Cerebellar cortex (tissue), 1 donor: ENCODE measurements at places on chromosomes 5 and 9.

DNA sequence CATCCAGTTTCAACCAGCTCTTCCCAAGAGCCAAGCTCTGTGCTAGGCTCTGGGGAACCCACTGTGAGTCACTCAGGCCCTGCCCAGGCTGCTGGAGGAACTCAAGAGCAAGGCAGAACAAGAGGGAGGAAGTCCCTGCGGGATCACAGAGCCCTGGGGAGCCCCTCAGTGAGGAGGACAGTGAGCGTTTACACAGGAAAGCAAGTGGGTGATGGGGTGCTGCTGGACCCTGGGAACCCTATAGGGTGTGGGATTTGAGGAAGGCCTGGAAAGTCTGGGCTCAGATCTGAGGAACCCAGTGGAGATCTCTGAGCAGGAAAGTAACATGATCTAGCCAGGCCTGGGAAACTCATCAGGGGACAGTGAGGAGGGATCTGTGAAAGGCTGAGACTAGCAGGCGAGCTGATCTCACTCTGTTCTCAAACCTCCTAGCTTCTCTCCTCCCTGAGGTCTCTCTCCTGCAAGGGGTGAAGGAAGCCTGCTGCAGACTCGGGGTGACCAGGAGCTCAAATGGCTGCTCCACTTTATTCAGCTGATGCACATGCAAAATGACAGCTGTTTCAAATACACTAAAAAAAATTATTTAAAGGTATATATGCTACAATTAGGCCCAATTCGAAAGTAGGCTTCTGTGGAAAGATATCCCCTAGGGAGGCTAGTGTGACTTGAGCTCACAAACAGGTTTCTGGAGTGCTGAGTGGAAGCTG lies 70.0 kb downstream of the SHB start:
- DNase-seq, result no peak

- no peak for DNase-seq
Observed at GRCh38 chr5:72988769-72989168, 32.9 kb downstream of the FCHO2 start.

DNA sequence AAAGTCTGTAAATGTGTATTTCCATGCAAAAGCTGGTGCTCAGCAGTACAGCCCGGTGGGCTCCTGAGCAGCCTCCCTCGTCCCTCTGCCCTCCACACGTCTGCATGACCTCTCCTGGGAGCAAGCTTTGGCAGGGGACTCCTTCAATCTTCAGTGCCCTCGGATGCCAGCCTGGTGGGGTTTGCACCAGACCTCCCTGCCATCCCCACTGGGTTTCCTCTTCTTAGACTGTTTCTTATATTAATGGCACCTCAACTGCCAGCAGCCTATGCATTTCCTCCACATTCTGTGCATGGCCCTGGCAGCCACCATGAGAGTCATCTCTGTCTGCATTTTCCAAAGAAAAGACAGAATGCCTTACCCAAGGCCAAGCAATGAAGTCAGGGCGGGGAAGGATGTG lies 108.4 kb downstream of the ROR2 start:
- DNase-seq, result no peak

- DNase-seq, result no peak
Observed at GRCh38 chr9:19373527-19373926, 6.5 kb downstream of the RPS6 start.

DNA sequence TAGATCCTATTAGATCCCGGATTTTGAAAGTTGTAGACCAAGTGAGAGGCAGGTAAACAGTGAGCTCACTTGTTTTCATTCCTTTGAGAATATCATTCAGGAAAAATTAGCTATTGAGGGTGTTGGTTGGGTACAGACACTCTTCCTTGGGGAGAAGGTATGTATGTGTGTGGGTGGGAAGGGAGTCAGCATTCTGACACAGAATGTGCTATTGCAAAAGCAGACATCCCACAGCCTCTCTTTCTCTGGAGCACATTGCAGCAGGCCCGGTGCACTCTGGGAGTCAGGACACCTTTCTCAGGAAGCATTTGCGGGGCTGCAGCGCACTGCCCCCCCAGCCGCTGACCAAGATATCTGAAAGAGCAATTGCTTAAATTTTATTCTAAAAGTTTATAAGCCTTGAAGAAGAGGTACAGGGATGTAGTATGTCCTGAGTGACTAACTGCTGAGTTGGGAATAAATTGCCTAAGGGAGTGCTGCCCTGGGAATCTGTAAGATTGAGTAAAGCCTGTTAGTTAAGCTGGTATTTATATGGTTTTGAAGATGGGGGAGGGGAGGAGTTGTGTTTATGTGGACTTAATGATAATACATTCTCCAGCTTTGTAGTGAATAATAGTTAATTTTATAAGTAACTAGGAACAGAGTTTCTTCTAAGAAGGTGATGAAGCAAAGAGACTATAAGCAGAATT lies 5.2 kb downstream of the TNFAIP8 start:
- no peak for DNase-seq

DNA sequence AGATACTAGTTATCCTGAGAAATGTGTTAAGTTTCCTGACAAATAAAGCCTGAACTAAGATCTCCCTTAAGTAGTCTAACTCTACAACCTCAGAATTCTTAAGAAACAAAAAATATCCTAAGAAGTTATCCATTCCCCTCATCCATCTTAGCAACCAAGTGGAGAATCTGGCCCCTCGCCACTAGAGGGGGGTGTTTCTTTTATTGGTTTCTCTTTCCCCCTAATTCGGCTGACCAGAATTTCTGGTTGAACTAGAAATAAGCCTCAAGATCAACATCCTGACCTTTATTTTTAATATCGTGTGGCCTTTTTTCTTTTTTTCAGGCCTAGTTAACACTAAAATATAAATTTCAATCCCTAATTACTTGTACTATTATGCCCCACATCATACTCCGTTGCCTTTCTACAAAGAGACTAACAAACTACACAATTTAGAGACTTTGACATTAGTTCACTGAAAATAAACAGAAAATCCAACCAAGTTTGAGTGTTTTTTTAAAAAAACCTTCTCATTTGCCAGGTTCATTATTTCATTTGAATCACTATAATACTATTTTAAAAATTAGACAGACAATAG lies 14.3 kb upstream of the NR4A3 start:
- DNase-seq, result peak; percentile 65

DNA sequence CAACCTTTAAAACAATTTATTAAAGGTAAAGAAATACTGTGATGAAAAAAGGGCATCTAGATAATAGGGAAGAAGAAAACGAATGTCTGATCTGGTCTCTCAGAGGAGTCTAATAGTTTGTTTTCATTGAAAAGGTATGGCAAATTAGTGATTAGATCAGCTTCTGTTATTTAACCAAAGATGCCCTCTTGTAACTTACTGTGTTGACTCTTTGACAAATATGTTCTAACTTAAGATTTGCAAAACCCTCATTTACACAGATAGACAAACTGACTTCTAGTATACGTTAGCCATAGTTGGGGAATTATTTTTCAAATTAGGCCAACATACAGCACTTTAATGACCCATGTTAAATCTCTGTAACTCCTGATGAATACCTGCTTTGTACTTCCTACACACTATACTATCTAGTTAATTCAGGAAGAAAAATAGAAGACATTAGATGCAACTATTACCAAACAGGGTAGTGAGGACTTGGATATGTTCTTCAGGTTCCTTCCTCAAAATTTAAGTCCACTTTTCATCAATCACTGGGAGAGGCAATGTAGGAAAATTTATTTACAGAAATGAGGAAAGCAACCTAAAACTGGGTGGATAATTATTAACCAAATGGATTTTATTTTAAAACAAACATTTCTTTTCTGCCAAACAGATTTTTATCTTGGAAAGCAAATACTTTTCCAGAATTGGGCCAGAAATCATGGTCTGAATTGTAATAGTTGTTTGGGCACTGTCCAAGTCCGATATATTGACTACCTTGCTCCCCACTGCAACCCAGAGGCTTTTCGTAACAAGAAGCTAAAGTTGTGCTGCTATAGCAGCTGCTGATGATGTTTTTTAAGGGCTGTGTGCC lies 66.4 kb upstream of the PPP2R2B start:
- no peak for DNase-seq

- peak; percentile 36 for DNase-seq
Observed at GRCh38 chr9:114098936-114099668, at the start of gene KIF12. Gene KIF12 (minus strand): TSS chr9:114099292. CDS start chr9:114099276, 16 bp downstream.

- DNase-seq, result peak; percentile 38
Observed at GRCh38 chr9:135478829-135479468, 633 bp upstream of the PPP1R26 start.

DNA sequence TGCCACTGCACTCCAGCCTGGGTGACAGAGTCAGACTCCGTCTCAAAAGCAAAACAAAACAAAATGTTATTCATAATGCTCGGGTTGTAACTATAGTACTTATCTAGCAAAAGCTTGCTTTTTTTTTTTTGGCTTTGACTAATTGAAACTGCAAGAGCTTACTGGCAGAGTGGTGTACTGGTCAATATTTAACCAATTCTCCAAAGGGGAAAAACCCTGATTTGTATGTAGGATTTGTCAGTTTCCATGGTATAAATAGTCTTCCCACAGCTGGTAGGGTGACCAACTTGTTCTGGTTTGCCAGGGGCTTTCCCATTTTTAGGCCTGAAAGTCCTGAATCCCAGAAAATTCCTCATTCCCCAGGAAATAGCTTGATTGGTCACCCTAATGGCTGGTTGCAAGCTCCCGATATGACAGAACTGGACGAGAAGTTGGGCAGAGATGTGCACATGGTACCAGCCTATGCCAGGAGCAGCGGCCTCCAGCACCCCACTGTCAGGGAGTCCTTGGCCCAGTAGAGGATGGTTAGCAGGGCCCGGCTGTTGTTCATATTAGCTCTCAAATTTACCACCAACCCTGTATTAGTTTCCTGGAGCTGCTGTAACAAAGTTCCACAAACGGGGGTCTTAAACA lies 58.0 kb downstream of the FXN start:
- DNase-seq, result no peak

- no peak for DNase-seq
Observed at GRCh38 chr5:1231354-1231905, 6.2 kb downstream of the SLC6A18 start.

DNA sequence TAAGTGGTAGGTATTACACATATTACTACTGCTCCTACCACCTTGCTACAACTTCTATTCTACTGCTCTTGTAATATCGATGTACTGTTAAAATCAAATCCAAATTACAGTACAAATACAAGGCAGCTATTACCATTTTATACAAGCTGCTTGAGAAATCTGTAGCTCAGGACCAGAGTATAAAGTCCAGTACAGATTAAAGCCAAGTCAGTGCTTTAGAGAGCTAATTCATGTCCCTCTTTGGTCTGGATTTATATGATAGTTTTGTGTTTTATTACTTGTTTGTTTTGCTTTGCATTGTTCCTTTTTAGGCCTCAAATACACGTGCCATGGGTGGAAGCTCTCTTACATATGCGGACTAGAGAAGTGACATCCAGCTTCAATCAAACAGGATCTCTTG lies 75.8 kb downstream of the DPYSL3 start:
- DNase-seq, result no peak

DNA sequence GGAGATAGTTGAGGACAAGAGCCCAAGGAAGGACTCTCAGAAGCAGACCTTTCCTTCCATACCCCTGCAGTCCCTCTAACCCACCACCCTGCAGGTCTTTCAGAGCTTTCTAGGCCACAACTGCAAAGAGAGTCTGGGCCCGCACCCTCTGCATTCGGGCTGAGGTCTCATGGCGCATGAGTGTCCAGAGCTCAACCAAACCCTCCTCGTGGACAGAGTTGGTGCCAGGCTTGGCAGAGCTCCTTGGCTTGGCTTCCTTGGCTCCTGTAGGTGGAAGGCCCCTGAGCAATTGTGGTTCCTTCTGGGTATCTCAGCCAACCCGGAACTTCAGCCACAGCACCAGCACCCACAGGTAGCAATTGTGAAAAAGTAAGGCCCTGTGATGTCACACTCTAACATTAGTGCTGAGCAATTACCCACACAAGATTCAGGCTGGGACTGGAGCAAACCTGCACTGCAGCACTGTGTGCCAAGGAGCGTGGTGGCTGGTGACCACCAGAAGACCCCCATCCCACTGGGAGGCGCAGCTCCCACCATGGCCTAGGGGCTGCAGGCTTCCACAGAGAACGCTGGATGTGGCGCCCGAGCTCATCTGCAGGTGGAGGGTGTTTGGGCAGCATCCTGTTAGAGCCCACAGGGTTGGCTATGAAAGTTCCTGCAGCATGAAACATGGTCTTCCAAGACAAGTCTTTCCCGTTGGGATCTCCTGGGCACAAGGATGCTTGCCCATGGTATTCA lies 38.8 kb downstream of the FOXI1 start:
- DNase-seq, result no peak

- DNase-seq, result no peak
Observed at GRCh38 chr9:113139225-113139829, 11.5 kb upstream of the SLC31A2 start.

DNA sequence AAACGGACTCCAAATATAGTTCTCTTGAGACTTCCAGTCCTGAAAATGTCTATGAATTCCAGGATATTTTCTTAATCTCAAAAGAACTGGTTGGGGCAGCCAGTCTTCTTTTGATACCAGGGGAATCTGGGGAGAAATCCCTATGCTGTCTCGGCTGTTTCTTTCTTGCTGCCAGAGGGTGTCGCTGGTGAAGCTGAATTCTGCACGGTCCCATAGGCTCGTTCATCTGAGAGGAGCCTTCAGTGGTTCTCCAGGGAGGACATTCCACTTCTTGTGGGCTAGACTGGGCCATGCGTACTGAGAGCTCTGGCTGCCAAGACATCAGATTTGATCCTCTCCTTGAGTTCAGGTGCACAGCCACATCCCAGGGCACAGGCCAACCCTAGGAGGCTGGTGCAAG lies 155.0 kb upstream of the CLINT1 start:
- peak; percentile 3 for DNase-seq

- no peak for DNase-seq
Observed at GRCh38 chr9:138025417-138025816, 147.8 kb downstream of the CACNA1B start.

DNA sequence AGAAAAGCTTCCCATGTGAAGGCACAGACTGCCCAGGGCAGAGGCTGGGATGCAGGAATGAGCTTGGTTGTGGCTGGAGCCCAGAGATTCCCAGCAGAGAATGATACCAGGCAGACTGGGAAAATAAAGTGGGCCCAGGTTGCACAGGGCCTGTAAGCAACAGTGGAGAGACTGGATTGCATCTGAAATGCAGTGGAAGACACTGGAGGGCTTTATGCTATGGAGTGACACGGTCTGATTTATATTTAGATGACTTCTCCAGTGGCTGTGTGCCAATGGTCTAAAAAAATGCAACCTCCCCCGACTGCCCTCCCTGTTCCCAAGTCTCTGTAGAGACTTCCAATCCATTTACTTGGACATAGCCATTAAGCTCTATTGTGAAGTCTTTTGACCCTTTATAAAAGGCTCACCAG lies 951.1 kb upstream of the DMAC1 start:
- DNase-seq, result peak; percentile 25

DNA sequence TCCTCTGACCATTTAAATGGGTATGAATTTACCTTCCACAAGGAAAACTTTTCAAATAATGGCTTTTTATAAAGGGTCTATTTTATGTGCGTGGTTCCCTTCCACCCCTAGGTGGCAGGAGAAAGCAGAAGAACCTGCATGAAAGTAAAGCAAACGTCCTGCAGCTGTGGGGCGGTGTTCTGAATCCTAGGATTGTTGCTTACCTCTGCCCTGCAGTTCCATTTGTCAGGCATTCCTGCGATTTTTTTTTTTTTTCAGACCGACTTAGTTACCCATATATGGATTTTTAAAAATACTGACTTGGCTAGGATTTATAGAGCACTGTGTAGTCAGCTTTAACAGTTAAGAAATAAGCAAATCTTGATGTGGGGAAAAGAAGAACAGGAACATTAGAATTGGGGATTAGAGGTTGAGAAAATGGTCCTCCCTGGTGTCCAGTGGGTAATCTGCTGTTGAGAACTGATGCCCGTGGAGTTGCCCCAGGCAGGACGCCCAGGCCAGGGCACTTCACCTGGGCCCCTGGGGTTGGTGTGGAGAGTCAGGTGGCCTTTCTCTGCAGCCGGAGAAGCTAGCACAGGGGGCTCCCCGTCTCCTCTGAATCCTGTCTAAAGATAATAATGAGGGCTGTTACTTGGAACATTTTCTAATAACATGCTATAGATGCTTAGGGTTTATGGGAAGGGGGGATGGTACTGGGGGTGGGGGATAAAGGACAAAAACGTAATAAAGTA lies 30.4 kb upstream of the LTC4S start:
- peak; percentile 84 for DNase-seq
